ENCODE measurements at places on chromosomes 3 and 15.
A peak's percentile ranks its signal among the peaks of the same experiment; 100 is the strongest.

- DNase-seq: peak; percentile 77
Observed at GRCh38 chr3:157130467-157131251, 29.3 kb downstream of the CCNL1 start.

DNA sequence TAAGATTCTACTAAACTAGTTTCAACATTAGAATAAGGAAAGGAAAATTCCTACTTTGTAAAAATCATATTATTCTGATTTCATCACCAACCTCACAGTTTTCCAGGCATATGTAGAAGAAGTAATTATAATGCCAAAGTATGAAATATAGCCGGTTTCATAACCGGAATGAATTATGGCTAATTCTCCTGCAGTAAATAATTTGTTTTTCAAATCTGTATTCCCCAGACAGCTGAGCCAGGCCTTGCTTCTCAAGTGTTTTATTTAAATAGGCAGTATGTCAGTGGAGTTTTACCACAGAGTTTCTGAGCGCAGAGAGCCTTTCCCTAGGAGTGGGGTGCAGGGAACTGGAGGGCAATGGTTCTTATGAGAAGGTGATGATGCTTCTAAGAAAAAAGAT lies 8.7 kb upstream of the CPA3 start:
- DNase-seq: no peak

- DNase-seq: no peak
Observed at GRCh38 chr3:119259821-119260220, 19.1 kb upstream of the B4GALT4 start.

- no peak for DNase-seq
Observed at GRCh38 chr3:146524961-146525360, 19.4 kb downstream of the PLSCR1 start.
